ENCODE measurements at places on chromosomes 12 and 14.

DNA sequence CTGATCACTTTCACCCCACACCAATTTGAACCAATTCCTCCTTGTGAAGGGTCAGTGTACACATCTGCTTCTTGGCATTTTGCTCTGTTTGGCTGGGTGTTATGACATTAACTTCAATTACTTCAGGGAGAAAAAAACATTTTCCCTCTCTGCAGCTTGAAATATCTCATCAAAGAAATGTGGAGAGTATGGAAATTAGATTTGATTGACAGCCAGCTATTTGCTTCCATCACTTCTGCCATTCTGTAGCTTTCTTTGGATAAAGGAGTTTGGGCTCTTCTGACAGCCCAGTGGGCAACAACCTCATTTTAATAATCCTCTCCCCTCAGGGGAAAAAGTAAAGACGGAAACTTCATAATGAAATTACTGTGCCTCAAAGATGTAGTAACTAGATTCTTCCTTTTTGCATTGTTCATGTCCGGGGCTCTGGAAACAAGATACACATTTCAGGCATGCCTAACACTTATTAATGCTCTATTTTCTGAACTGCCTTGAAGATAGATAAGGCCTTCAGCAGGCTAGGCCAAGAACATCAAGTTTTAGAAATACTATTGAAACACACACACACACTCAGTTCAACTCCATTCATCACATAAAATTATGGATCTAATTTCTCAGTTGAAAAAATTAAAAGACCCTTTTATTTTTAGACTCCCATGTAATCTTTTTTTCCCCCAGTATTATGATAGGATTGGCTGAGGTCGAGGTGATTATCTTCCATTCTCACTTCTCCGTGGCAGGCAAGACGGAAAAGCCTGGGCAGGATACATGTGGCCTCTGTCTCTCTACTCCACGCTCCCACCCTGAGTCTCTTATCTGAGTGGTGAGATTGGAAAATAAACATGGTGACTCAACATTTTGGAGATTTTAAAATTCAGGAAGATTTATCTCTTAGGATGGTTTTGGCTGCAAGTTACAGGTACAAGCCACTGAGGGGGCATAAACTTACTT lies 10.3 kb upstream of the GPHB5 start:
- no peak for DNase-seq

GRCh38 chr12:10708862-10709261 lies 14.3 kb downstream of the YBX3 start:
- DNase-seq, result no peak

DNA sequence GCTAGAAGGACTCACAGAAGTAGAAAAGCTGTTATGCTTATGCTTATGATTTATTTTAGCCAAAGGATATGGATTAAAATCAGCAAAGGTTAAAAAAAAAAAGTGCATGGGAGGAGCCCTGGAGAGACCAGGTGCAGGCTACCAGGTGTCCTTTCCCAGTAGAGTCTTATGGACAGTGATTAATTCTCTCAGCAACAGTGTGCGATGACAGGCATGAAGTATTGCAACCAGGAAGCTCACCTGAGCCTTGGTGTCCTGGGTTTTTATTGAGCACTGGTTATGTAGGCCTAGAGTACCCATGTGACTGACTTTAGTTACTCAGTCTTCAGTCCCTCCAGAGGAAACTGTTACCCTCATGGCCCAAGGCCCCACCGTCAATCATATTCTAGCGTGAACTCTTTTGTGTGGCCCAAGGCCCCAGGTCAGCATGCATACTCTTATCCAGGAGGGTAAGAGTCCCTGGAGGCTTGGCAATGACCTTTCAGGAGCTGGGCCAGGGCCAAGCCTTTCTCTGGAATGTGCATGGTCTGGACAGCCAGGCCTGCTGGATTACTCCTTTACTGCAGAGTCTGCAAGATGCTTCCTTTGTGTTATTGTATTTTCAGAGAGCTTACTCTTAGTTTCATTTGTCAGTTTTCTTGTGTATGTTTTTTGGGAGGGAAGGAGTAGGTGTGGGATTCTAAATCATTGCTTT lies 69.6 kb upstream of the RD3L start:
- DNase-seq, result no peak

GRCh38 chr14:64960762-64961276 lies 11.3 kb downstream of the RAB15 start:
- no peak for DNase-seq

DNA sequence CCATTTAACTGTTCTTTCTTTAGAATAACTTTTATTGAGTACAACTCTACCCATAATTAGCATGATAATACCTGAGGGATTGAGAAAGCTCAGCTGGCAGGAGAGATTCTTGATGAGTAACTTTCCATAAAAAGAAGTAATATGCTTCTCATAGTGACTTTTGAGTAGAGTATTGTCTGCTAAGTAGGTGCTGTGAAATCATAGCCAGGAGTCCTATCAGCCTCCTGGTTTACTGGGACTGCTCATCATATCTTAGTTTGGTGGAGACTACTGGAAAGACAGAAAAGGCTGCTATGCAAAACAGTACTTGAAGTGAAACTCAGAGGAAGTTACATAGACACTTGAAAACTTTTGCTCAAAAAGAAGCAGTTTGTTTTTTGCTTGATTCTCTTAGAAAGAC lies 113.3 kb upstream of the ATP2B1 start:
- DNase-seq, result no peak
